Chondrocyte (in vitro differentiated cells): ENCODE measurements at places on chromosomes 4 and X.

DNA sequence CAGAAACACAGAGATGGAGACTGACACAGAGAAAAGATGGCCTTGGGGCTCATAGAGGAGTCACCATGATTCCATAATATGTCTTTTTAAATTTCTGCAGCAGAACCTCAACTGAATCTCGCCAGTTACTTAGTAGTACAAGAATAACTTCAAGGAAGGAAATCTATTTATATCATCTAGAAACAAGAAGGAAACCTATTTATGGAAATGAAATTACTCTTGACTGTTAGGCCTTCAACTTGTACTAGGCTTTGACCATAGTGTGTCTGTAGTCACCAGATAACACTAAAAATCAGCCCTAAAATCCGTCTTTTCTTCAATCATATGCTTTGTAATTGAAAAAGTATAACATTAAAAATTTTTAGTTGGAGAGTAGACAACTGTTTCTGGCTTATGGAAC, 740.4 kb downstream of the TRIML1 start:
- H3K4me3 ChIP-seq: no peak overlapping the region
- H3K4me1 ChIP-seq: peaks cover 11% of the 10 kb centered on the region
- no peak overlapping the region for H3K27ac ChIP-seq
- no peak for DNase-seq
- peaks cover 1% of the 10 kb centered on the region for H3K36me3 ChIP-seq

- DNase-seq: no peak
- no peaks in the 10 kb centered on the region for H3K27me3 ChIP-seq
- H3K36me3 ChIP-seq: peaks cover 16% of the 10 kb centered on the region
- H3K4me3 ChIP-seq: no peak overlapping the region
These were observed 27.1 kb downstream of the CENPE start for GRCh38 chr4:103171006-103171405.

- H3K4me3 ChIP-seq: no peak overlapping the region
- H3K27me3 ChIP-seq: peaks cover 2% of the 10 kb centered on the region
- H3K27ac ChIP-seq: peak overlapping the region; percentile 54
- no peak for DNase-seq
- H3K36me3 ChIP-seq: no peaks in the 10 kb centered on the region
These were observed 60.9 kb downstream of the BMP15 start for GRCh38 chrX:50971395-50971794.

- no peak for DNase-seq
- H3K36me3 ChIP-seq: no peaks in the 10 kb centered on the region
- H3K4me1 ChIP-seq: peaks cover 6% of the 10 kb centered on the region
- H3K4me3 ChIP-seq: no peak overlapping the region
These were observed 50.0 kb downstream of the LGI2 start for GRCh38 chr4:24980740-24981139.

DNA sequence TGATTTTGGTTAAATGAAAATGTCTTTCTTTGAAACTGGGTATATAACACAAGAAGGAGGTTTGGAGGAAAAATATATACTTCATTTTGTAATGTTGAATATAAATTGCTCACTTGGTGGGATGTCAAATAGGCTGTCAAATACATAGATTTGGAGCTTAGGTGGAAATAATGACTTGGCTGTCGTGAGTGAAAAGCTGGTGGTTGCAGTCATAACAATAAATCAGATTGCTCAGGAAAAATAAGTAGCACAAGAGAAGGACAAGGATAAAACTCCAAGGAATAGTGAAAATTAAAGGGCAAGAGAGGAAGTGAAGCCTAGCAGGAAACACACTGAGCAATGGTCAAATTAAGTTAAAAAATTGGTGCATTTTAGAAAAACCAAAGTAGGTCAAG, 253.0 kb upstream of the ANKRD50 start:
- H3K27me3 ChIP-seq: no peaks in the 10 kb centered on the region
- DNase-seq: no peak
- no peaks in the 10 kb centered on the region for H3K36me3 ChIP-seq
- H3K27ac ChIP-seq: no peak overlapping the region
- H3K4me3 ChIP-seq: no peak overlapping the region
- no peaks in the 10 kb centered on the region for H3K4me1 ChIP-seq

DNA sequence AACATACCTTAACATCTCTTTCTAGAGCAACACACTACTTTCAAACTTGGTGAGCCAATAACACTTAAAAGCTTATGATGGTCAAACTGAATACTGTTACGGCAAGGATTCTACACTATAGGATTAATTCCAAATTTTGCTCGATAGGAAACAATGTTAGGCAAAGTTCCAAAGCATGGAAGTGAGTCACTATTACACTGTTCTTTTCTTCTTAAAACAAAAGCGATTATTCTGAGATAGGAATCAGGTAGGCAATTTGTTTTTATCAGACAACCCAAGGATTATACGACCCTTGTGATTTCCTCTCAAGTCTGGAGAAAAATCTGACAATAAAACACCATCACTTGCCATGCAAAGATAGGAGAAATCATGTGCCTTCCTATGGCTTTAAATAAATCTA, 81.5 kb downstream of the HUWE1 start:
- DNase-seq: no peak
- H3K36me3 ChIP-seq: peaks cover 11% of the 10 kb centered on the region
- H3K4me3 ChIP-seq: no peak overlapping the region
- H3K4me1 ChIP-seq: peaks cover 3% of the 10 kb centered on the region
- no peaks in the 10 kb centered on the region for H3K27me3 ChIP-seq

DNA sequence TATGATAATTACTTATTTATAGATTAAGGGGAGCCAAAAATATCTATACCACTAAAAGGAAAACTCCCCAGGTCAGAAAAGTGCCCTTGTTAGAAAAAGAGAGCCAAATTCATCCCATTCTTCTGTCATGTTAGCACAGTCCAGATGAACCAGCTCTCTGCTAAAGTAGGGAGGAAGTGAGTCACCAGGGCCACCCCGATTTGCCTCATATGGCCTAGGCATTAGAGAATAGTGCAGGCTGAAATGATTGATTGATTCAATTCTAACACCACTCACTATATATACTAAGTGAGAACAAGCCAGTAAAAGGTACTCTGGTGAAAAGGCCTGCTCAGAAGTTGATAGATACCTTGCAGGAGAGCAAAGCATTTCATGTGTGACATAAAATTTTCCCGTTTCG, 94.5 kb downstream of the SRPX start:
- no peaks in the 10 kb centered on the region for H3K36me3 ChIP-seq
- H3K27me3 ChIP-seq: no peaks in the 10 kb centered on the region
- no peak for DNase-seq
- H3K4me3 ChIP-seq: no peak overlapping the region

DNA sequence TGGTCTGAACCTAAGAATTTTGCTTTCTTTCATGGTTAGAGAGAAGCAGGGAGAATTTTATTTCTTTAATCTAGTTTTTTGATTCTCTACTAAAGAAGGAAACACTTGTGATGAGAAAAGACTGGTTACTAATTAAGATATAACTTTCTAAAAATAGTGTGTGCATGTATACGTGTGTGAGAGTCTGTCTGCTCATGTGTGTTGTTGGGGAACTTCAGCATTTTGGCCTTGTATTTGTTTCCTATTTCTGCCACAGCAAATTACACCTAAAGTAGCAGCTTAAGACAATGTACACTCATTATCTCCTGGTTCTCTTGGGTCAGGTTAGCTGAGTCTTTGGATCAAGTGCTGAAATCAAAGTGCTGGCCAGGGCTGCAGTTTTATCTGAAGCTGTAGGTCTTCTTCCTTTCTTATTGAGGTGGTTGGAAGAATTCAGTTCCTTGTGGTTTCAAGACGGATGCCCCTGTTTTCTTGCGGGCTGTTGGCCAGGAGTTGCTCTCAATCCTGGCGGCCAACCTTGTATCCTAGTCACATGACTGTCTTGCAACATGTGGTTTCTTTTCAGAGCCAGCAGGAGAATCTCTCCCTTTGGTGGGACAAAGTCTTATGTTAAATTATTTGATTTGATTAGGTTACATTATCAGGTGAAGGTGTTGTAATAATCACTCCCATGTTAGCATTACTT, 188.4 kb upstream of the CLNK start:
- no peak for DNase-seq
- H3K27ac ChIP-seq: no peak overlapping the region
- no peaks in the 10 kb centered on the region for H3K36me3 ChIP-seq

DNA sequence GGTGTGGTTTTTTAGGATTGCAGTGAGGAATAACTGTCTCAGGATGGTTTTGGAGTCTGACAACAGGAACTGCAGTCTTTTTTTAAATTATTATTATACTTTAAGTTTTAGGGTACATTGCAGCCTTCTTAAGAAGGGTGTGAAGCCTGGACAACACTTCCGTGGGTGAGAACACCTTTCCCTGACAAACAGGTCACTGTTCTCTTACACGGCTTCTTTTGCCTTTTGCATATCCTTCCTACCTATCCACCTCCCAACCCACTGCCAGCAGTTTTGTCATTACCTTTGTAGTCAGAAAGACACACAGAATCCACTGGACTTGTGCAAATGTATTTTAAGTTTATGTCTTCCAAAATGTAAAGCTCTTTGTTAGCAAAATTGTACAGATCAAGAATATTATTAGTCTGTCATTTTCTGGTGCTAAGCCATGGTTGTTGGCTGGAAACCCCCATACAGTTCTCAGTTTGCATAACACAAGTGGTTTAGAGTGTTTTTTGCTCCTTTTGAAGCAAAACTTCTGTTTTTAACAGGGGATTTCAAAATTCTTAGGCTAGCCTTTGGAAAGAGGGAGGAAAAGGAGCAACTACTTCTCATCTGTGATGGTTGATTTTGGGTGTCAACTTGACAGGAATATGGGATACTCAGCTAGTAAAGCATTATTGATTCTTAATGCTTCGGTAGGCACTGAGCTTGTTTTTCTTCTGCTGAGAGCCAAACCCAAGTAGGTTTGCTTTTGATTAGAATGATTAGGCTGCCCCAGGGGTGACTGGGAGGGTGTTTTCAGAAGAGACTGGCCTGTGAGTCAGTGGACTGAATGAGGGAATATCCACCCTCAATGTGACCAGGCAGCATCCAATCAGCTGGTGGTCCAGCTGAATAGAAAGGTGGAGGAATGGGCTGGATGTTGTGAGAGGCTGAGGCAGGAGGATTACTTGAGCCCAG, 29.4 kb upstream of the KLHL2 start:
- H3K27ac ChIP-seq: no peak overlapping the region
- no peak overlapping the region for H3K4me3 ChIP-seq
- H3K27me3 ChIP-seq: no peaks in the 10 kb centered on the region
- no peak for DNase-seq
- no peaks in the 10 kb centered on the region for H3K4me1 ChIP-seq

DNA sequence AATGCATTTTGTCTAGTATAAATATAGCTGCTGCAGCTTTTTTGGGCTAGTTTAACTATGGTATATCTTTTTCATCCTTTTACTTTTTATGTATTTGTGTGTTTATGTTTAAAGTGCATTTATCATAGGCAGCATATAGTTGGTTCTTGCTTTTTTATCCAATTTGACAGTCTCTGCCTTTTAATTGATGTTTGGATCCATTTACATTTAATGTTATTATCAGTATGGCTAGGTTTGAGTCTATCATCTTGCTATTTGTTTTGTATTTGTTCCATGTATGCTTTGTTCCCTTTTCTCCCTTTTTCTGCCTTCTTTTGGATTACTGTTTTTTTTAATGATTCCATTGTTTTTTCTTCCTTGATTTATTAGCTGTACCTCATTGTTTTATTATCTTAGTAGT, 40.3 kb downstream of the GNL3L start:
- no peak overlapping the region for H3K4me3 ChIP-seq
- H3K27me3 ChIP-seq: no peaks in the 10 kb centered on the region
- no peak for DNase-seq
- H3K27ac ChIP-seq: no peak overlapping the region

DNA sequence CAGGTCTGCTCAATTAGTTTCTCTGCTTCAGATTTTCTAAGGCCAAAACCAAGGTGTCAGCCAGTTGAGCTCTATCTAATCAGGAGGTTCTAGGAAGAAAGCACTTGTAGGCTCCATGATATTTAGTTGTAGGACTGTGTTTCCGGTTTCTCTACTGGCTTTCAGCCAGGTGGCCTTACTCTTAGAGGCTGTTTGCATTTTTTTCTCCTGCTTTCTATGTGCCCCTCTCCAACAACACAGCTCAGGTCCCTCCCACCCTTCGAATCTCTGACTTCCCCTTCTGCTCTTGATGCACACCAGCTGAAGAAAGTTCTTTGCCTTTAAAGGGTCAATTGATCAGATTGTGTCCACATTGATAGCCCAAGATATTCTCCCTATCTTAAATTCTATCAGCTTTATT, 245.2 kb downstream of the RAB28 start:
- DNase-seq: no peak
- no peaks in the 10 kb centered on the region for H3K27me3 ChIP-seq
- no peak overlapping the region for H3K27ac ChIP-seq
- no peaks in the 10 kb centered on the region for H3K36me3 ChIP-seq
- H3K4me1 ChIP-seq: no peaks in the 10 kb centered on the region

GRCh38 chr4:24273136-24273535, 311.2 kb downstream of the DHX15 start:
- H3K27ac ChIP-seq: no peak overlapping the region
- H3K36me3 ChIP-seq: no peaks in the 10 kb centered on the region
- no peaks in the 10 kb centered on the region for H3K27me3 ChIP-seq
- no peak overlapping the region for H3K4me3 ChIP-seq
- peaks cover 13% of the 10 kb centered on the region for H3K4me1 ChIP-seq

- no peak overlapping the region for H3K4me3 ChIP-seq
- no peaks in the 10 kb centered on the region for H3K4me1 ChIP-seq
- DNase-seq: no peak
- no peak overlapping the region for H3K27ac ChIP-seq
- H3K27me3 ChIP-seq: no peaks in the 10 kb centered on the region
- H3K36me3 ChIP-seq: peaks cover 11% of the 10 kb centered on the region
These were observed 280.7 kb downstream of the ANK2 start for GRCh38 chr4:113330200-113330599.

DNA sequence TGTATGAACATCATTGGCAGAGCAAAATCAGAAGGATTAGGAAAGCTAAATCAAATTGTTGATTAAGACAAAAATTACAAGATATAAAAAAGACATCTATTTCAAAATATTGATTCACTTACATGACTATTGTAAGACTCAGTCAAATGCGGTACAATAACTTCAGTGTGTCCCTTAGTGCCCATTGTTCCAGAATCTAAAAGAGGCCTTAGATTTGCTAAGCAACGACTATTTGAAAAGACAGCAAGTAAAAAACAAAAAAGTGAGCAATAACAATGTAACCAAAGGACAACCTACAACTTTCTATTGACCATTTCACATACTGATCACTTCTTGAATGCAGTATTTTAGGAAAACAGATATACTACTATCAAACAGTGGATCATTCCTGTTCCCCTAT, 65.6 kb downstream of the UBA6 start:
- peaks cover 4% of the 10 kb centered on the region for H3K4me1 ChIP-seq
- no peak overlapping the region for H3K27ac ChIP-seq
- H3K36me3 ChIP-seq: peaks cover 24% of the 10 kb centered on the region
- DNase-seq: no peak
- H3K4me3 ChIP-seq: no peak overlapping the region
- H3K27me3 ChIP-seq: no peaks in the 10 kb centered on the region

DNA sequence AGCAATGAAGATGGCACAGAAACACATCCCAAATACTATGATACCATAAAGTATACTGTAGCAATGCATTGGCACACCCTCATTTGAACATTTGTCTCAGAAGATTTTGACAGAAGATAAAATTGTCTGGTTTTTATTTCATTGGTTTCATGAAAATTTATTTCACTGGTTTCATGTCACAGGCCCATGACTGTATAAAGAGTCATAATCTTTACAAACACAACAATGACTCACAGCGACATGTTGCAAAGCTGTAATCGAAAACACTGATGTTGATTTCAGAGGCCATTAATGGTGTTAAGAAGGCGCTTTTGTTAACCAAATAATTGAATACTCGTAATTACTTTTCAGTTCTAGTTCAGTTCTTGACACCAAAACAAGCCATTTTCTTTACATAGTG, 8.1 kb upstream of the DTHD1 start:
- H3K27me3 ChIP-seq: no peaks in the 10 kb centered on the region
- H3K4me3 ChIP-seq: no peak overlapping the region
- H3K27ac ChIP-seq: no peak overlapping the region
- no peaks in the 10 kb centered on the region for H3K4me1 ChIP-seq
